Tibial nerve (tissue), 4 donors: ENCODE measurements at places on chromosomes 7 and 10.

GRCh38 chr7:128922496-128923410 lies 12.2 kb upstream of the KCP start:
- no peaks in the 10 kb centered on the region for H3K36me3 ChIP-seq
- no peak for DNase-seq
- no peak overlapping the region for H3K27ac ChIP-seq
- peaks cover 44% of the 10 kb centered on the region for H3K27me3 ChIP-seq
- no peaks in the 10 kb centered on the region for H3K4me1 ChIP-seq

- peak overlapping the region; percentile 51 for H3K27ac ChIP-seq
- no peaks in the 10 kb centered on the region for H3K27me3 ChIP-seq
- no peak overlapping the region for H3K4me3 ChIP-seq
- H3K36me3 ChIP-seq = no peaks in the 10 kb centered on the region
- DNase-seq = peak; percentile 54
- peaks cover 24% of the 10 kb centered on the region for H3K4me1 ChIP-seq
Measured at GRCh38 chr10:73920089-73920488, 9.2 kb downstream of the PLAU start.

GRCh38 chr10:121865554-121865953 lies 62.3 kb downstream of the ATE1 start:
- H3K4me1 ChIP-seq = no peaks in the 10 kb centered on the region
- H3K4me3 ChIP-seq = no peak overlapping the region
- no peak for DNase-seq
- no peak overlapping the region for H3K27ac ChIP-seq
- H3K36me3 ChIP-seq = no peaks in the 10 kb centered on the region

GRCh38 chr7:132441935-132442334 lies 134.3 kb downstream of the PLXNA4 start:
- no peaks in the 10 kb centered on the region for H3K4me1 ChIP-seq
- DNase-seq = no peak
- no peak overlapping the region for H3K4me3 ChIP-seq
- no peaks in the 10 kb centered on the region for H3K27me3 ChIP-seq
- H3K27ac ChIP-seq = no peak overlapping the region

DNA sequence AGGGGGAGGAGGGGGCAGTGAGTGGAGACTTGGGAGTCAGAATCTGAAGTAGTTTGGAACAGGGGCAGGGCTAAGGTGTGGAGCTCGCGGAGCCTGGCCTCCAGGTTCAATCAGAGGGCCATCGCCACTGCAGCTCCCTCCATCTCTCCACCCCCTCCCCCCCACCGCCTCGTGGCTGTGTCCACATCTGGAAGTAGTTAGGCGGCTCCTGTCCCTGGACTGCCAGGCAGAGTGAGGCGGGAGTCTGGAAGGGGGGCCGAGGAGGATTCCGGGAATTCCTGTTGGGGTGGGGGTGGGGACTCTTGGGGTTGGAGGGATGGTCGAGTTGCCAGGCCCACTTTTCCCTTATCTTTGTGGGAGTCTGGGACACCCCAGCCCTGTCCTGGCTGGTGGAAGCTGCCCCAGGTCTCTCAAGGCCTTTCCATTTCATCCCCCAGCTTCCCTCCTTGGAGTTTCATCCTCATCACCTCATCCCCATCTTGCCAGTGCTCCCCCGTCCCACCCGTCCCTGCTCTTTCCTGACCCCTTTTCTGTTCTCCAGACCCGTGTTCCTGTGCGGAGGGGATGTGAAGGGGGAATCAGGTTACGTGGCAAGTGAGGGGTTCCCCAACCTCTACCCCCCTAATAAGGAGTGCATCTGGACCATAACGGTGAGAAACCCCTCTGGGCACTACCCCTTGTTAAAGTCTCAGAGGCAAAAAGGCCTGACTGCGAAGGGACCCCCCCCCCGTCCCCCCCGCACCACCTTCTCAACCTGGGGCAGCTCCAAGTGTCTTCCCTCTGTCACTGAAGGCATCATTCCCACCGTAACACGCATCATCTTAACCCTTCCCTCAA lies 944 bp downstream of the PCOLCE start:
- H3K4me1 ChIP-seq = peaks cover 5% of the 10 kb centered on the region
- no peaks in the 10 kb centered on the region for H3K27me3 ChIP-seq
- H3K4me3 ChIP-seq = peak overlapping the region; percentile 85

DNA sequence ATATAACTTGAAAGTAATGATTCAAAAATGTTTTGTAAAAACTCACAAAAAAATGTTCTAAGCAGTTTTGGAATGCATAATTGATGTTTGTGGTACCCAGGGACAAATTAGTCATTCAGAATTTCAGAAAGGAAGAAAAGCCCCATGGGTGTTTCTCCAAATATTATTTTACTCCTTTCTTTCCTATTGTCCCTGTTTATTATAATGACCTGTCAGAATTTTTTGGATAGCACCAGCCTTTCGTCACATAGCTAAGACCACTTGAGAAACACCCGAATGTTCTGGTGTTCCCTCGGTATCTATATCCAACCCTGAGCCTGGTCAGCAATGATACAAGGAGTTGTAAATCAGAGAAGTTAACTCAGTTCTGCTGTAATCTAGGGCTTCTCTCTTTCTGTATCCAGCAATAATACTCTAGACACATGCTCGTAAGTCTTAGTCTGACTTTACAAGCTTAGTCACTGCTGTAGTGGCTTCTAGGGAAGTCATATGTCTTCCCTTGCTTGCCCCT lies 64.8 kb upstream of the MEOX2 start:
- DNase-seq = no peak
- H3K4me1 ChIP-seq = no peaks in the 10 kb centered on the region
- H3K27ac ChIP-seq = peak overlapping the region; percentile 40
- no peaks in the 10 kb centered on the region for H3K27me3 ChIP-seq
- no peaks in the 10 kb centered on the region for H3K36me3 ChIP-seq

- H3K4me1 ChIP-seq = no peaks in the 10 kb centered on the region
- no peak overlapping the region for H3K4me3 ChIP-seq
- DNase-seq = no peak
Measured at GRCh38 chr7:107080099-107080505, 35.6 kb downstream of the PRKAR2B start.

- H3K27ac ChIP-seq = no peak overlapping the region
- H3K36me3 ChIP-seq = no peaks in the 10 kb centered on the region
- no peak for DNase-seq
- no peaks in the 10 kb centered on the region for H3K27me3 ChIP-seq
- peaks cover 20% of the 10 kb centered on the region for H3K4me1 ChIP-seq
- H3K4me3 ChIP-seq = no peak overlapping the region
Measured at GRCh38 chr10:14601326-14601725, 173.4 kb downstream of the FAM107B start.

GRCh38 chr7:17227766-17228490 lies 70.5 kb upstream of the AHR start:
- H3K4me1 ChIP-seq = no peaks in the 10 kb centered on the region
- H3K27ac ChIP-seq = no peak overlapping the region
- no peak for DNase-seq

DNA sequence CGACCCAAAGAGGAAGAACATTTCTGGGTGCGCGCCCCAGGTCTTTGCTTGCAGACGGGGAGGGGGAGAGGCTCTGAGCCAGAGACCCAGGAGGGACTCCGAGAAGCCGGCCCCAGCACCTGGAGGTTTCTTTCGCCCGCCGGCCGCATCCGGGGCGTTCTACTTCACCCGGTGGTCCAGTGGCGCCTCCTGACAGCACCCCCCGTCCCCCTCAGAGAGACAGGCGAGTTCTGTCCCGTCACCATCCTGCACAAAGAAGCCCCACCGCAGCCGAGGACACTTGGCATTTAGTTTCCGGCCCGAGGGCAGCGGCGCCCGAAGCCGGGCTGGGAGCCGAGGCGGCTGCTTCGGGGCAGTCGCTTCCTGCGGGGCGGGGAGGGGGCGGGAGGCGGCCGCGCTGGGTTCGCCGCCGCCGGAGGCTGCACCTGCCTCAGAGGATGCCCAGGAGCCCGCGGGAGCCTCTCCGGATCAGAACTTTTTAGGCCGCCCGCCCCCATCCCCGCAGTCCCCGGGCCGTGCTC lies at the start of gene TMEM178B:
Gene TMEM178B, plus strand, starts transcription at position 424 of the 521 bp plus-strand sequence.
- peaks cover 60% of the 10 kb centered on the region for H3K27me3 ChIP-seq
- no peak for DNase-seq
- peaks cover 35% of the 10 kb centered on the region for H3K4me1 ChIP-seq
- no peaks in the 10 kb centered on the region for H3K36me3 ChIP-seq
- no peak within 1 kb of the TSS for H3K27ac ChIP-seq
- H3K4me3 ChIP-seq = peak within 1 kb of the TSS; percentile 66

DNA sequence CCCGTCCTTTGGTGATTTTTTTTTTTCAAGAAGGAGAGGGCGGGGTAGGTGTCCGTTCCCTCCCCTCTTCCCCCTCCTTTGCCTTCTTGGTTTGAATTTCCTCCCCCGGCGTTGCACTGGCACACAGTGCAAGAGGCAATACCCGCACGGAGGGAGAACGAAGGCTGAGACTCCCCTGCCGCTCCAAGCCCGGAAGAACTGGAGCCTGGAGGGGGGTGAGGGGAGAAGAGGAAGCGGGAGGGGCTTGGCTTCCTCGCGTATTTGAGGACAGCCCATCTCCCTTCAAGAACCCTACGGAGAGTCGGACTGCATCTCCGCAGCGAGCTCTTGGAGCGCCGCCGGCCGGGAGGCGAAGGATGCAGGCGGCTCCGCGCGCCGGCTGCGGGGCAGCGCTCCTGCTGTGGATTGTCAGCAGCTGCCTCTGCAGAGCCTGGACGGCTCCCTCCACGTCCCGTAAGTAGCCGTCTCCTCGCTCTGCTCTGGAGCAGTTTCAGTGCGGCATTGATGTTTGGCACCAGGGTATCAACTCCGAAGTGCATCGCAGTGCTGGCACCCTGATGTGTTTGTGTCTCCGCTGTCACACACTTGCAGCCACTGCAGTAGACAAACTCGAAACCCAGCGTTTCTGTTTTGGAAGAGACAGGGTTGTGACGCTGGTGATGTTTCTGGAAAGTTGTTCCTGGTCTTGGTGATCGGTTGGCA lies at the start of gene CNTNAP2:
Gene CNTNAP2, plus strand, starts transcription at position 281 of the 702 bp plus-strand sequence. Its CDS starts 76 bp downstream, at position 357.
- DNase-seq = no peak
- H3K27me3 ChIP-seq = no peaks in the 10 kb centered on the region
- no peaks in the 10 kb centered on the region for H3K36me3 ChIP-seq
- H3K4me1 ChIP-seq = peaks cover 9% of the 10 kb centered on the region
